ENCODE measurements at places on chromosomes 4 and X.

GRCh38 chr4:122117743-122118142 is 34.4 kb upstream of the BLTP1 start:
- no peak for DNase-seq

DNA sequence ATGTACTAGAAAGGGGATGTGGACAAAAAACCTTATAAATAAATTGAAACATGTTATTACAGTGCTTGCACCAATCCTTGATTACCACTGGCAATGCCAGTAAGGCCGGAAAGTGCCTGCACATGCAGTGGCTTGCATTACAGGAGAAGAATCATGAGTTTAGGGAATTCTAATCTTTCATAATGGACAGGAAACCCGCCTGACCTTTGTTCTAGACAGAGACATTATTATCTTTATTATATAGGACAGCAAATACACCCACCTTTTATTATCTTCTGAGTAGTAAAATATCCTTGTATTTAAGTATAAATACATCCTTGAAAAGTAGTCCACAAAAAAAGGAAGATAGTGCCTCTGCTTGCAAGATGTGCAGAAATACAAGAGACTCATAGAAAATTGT is 379.9 kb upstream of the LCORL start:
- DNase-seq: no peak

DNA sequence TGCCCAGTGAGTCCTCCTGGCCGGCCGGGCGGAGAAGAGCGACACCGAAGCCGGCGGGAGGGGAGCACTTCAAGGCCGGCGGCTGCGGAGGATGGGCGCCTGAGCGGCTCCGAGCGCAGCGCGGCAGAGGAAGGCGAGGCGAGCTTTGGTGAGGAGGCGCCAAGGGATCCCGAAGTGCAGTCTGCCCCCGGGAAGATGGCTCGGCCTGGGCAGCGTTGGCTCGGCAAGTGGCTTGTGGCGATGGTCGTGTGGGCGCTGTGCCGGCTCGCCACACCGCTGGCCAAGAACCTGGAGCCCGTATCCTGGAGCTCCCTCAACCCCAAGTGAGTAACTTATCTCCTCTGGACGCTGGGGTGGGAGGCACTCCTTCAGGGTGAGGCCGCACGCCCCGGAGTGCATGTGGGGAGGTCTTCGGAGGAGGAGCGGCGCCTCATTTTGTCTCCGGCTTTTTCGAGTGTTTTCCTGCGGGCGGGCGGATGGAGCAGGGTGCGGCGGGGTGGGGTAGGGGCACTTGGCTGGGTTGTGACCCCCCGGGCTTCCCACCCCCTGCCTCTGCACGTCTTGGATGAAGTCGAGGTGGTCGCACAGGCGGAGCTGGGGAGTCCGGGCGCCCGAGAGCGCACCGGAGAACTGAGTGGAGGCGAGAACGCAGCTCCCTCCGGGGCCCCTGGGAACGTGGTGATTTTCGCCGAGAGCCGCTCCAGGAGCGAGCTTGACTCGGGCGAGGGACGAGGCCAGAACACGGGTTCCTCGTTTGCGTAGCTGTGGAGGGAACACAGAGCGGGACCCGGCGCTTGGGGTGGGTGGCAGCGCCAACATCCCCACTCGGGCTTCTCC is 979 bp downstream of the EFNB1 start:
- no peak for DNase-seq

GRCh38 chr4:6307230-6307629 is 37.6 kb downstream of the WFS1 start:
- DNase-seq: no peak

GRCh38 chr4:111813555-111814140 is 331.6 kb upstream of the FAM241A start:
- DNase-seq: peak; percentile 60

DNA sequence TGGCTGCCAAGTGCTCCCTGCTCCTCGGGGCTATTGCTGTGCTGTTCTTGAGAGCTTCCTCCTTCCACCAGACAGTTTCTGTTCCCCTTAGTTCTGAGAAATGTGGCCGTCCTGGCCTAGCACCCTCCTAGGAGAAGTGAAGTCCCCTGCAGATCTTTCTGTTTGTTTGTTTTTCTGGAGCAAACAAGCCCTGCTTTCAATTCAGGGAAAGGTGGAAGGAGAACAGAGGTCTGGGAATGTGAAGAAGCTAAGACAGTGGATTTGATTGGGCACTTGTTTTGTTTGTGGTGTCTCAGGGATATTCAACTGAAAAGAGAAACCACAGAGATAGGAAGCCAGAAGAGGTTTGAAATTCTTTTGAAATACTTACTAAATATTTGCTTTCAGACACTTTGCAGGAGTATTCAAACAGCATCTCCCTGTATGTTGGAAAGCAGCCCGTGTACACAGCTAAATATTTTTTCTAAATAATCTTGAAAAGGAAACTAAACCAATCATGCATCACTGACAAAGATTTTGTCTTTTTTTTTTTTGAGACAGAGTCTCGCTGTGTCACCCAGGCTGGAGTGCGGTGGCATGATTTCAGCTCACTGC is 36.5 kb upstream of the PPM1K start:
- DNase-seq: no peak

- DNase-seq: no peak
Observed at GRCh38 chr4:85476381-85476780, 1.4 kb downstream of the ARHGAP24 start.

- DNase-seq: no peak
Observed at GRCh38 chrX:5810636-5811035, 418.0 kb downstream of the NLGN4X start.

- no peak for DNase-seq
Observed at GRCh38 chrX:154027986-154028385, 8.3 kb upstream of the IRAK1 start.

- DNase-seq: no peak
Observed at GRCh38 chrX:119015407-119016237, 41.2 kb downstream of the LONRF3 start.

DNA sequence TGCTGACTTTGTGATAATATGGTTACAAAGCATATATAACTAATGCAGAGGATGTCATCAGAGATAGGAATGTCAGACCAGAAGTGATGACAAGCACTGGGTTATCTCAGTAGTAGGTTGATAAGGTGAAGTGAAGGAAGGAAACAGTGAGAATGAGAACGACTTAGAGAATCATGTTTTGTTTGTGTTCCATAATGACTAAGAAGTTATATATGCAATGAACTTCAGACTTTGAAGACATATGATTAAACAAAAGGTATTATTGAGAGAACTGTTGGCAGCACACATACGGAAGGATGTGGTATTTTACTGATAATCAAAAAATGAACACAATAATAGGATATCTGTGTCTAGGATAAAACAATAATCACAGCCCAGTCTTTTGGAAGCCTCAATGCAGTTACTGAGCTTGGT is 18.3 kb upstream of the HHIP start:
- DNase-seq: no peak

GRCh38 chr4:91220315-91220714 is 1083.5 kb upstream of the GRID2 start:
- no peak for DNase-seq

GRCh38 chrX:132216283-132216682 is 3.0 kb downstream of the RAP2C start:
- DNase-seq: no peak

DNA sequence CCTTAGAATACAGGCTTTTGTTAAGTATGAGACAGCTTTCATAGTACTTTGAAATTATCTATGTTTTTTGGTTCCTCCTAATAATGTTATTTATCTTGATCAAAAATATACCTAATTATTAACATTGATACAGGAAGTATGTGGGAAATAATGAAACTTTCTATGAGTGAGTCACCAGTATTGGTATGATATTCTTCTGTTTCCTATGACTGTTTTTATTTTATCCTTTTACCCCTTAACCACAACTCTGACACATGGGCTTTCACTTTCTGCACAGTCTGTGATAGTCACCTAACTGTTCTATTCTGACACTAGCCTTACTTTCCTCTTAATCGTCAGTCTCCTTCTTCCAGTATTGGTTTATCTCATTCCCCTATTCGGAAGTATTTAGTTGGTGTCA is 4.7 kb downstream of the THAP9 start:
- no peak for DNase-seq

- no peak for DNase-seq
Observed at GRCh38 chr4:72577211-72577610, 8.2 kb upstream of the ADAMTS3 start.

GRCh38 chrX:48919360-48919841 is 577 bp upstream of the PIM2 start:
- DNase-seq: no peak

DNA sequence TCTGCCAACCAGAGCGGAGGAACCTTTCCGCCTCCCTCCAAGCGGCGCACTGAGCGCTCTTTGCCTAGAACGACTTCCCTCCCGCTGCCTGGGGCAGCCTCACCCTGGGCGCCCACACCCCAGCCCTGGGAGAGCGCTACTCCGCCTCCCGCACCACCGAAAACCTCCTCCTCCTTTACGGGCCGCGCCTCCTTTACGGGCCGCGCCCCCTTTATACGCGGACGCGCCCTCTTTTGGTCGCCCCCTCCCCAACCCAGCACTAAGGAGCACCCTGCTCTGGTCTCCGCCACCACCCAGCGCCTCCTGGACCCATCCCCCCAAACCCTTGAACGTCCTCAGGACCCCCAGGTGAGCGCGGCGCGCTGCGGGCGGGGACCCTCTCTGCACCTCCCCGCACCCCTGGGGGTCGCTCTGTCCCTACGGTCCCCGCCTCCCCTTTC is 586 bp upstream of the NSG1 start:
- peak; percentile 40 for DNase-seq

DNA sequence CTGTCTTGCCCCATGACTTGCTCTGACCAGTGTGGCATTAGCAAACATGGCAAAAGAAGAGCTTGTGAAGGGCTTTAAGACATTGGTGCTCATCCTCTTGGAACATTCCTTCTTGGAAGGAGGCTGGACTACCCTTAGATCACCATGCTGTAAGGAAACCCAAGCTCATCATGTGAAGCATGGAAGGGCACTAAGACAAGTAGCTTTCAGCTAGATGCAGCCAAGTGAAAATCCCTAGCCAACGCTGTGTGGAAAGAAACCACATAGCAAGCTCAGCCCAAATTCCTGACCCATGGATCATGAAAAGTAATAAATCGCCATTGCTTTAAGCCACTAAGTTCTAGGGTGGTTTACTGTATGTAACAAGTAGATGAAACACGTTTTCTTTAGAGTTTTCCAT is 12.4 kb upstream of the PACRGL start:
- DNase-seq: no peak

- no peak for DNase-seq
Observed at GRCh38 chrX:24934279-24934678, 81.5 kb downstream of the ARX start.

- DNase-seq: no peak
Observed at GRCh38 chr4:89658701-89659024, 178.3 kb downstream of the SNCA start.

- no peak for DNase-seq
Observed at GRCh38 chr4:184959309-184959708, 59.0 kb upstream of the HELT start.
